ENCODE measurements at places on chromosomes 12 and 14.

DNA sequence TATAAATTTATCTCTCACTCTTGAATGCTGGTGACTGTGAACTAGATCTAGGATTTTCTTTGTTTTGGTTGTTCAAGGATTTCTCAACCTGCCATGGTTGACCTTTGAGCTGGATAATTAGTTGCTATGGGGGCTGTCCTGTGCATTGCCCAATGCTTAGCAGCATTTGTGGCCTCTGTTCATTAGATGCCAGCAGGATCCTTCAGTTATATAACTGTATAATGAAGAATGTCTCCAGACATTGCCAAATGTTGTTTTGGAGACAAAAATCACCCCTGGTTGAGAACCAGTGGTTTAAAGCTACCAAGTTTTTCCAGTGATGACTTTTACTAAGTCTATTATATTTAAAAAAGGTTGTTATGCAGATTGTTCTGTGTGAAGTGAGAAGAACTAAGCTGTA, 147.9 kb upstream of the STXBP6 start:
- DNase-seq: no peak

DNA sequence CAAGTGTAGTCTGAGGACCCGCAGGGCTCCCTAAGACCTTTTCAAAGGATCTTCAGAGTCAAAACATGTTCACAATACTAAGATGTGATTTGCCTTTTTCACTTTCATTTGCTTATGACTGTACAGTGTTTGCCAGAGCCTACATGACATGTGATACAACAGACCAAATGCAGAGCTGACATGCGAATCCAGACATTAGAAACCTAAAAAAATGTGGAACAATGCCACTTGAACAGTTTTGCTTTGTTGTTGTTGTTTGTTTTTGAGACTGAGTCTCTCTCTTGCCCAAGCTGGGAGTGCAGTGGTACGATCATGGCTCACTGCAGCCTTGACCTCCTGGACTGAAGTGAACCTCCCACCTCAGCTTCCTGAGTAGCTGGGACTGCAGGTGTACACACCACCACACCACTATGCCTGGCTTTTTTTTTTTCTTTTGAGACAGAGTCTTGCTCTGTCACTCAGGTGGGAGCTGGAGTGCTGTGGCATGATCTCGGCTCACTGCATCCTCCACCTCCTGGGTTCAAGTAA, 5.3 kb upstream of the RAB35 start:
- DNase-seq: no peak

GRCh38 chr12:110379631-110380030, 23.9 kb downstream of the ANAPC7 start:
- DNase-seq: no peak

DNA sequence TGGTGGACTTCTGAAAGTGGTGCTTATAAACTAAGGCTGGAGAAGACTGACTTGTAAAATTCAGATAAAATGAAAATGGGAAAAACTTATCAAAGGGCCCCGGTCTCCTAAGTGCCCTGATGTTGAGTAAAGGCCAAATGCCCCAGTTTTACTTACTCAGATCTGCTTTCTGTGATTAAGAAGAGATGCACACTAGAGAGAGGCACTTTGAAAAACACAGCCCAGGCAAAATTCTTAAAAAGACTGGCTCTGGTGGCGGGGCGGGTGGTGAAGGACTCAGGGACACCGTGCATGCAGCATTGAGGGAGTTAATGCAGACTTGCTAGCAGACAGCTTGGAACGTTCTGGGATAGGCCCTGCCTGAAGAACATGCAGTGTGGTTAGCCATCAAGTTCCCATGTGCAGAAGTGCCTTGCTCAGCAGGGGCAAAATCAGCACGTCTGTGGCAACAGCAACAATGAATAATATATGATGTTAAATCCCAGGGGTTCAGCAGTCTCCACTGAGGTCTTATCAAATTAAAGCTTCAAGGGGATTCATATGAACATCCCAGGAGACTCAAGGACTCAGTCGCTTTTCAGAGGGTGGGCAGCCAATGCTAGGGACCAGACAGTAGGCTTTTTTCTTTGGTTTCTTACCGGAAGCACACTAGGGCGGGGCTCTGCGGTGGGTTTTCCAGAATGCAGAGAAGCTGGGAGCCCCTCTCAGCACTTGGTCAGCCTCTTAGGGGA, 105.0 kb downstream of the DAD1 start:
- DNase-seq: no peak

DNA sequence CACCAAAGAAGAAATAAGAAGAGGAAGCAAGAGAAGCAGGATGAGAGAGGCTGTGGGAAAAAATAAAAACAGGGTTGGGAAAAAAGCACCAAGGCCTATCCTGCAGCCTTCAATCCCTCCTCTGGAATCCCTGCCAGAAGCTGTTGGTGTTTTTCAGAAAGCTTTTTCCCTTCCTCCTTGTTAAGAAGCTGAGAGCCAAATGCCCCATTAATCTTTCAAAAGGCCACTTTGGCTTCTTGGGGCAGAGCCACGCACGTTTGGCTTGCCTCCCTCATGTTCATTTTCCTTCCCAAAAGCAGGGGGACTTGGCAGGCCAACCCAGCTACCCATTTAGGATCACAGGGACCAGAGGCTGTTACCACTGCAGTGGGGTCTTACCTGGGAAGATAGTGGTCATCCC, 365.3 kb downstream of the NUAK1 start:
- DNase-seq: no peak

- no peak for DNase-seq
These were observed 8.4 kb upstream of the CIT start for GRCh38 chr12:119885549-119885948.

DNA sequence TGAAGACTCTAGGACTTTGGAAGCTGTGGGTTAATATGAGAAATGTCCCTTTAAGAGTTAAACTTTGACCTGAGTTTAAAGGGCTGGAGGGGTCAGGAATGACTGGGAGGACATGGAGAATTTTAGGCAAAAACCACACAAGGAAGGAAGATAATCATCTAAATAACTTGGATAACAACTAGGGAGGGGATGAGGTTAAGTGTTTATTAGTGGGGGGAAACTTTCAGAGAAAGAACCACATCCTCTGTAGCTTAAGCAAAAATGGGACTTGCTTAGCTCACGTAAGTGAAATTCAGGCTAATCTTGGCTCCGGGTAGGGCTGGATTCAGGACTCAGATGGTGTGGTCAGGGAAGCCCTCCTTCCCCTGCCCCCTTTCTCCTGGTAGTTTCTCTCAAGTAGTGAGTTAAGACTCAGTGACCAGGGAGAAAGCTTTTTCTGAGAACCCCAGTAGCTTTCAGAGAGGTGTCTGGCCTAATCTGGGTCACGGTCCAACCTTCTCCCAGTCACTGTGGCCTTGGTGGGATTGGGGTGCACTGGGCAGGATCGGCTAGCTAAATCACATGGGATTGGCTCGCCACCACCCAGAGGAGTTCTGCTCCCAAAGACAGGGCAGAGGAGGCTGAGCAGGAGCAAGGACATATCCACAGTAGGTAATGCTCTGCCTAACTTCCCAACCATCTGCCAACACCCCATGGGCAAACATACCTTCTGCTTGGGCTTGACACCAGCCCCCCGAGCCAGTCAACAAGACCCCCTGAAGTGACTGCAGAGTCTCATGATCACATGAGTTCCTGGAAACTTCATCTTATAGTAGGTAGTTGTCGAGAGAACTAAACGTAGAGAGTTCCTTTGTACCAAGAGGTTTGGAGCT, 52.8 kb downstream of the ARF6 start:
- no peak for DNase-seq

DNA sequence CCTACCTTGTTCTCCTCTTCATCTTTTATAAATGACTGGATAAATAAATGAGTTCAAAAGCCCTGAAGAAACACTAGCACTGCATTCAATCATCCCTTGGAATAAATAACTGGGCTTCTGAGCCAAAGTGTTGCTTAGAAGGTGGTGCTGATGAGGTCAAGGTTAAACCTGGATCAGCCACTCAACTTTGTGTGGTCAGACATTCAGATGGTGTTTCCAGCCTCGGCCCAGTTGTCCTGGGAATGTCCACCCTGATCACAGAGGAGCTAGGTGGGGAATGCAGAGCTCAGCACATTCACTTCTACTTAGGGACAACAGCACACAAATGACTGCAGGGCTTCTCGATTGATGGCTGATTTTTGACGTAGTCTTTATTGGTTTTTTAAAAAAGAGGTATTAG, 88.7 kb downstream of the SLC8A3 start:
- DNase-seq: no peak

GRCh38 chr12:132152411-132152821, 8.2 kb downstream of the NOC4L start:
- no peak for DNase-seq

DNA sequence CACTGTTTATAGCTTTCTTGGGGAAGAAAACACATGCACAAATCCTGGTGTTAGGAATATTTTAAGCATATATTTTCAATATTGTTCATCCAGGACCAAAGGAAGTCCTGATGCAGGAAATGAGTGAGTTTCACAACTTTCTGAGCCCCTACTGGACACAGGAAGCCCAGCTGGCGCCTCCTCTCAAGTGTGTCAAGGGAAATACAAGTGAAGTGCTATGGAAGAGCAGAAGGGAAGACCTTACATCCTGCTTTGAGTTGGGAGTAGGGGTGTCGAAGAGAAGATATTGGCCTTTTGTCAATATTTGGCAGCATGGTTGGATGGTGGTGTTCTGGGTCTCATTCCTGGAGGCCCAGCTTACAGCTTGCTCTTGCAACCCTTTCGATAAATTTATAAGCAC, 66.1 kb upstream of the ZDHHC17 start:
- no peak for DNase-seq

GRCh38 chr12:85683051-85683450, 153.2 kb downstream of the RASSF9 start:
- DNase-seq: no peak

GRCh38 chr14:92105073-92105892, 1.1 kb downstream of the ATXN3 start:
- DNase-seq: no peak

GRCh38 chr12:118840399-118840798, 140.9 kb upstream of the SRRM4 start:
- DNase-seq: no peak

- DNase-seq: no peak
These were observed 2.4 kb downstream of the AREL1 start for GRCh38 chr14:74710480-74710879.

- no peak for DNase-seq
These were observed 37.5 kb upstream of the CIT start for GRCh38 chr12:119914666-119915065.

GRCh38 chr12:120116441-120116791, at the start of gene RAB35:
Gene RAB35, minus strand, starts transcription at chr12:120116753. Its CDS starts 103 bp downstream, at chr12:120116650.
- DNase-seq: no peak

DNA sequence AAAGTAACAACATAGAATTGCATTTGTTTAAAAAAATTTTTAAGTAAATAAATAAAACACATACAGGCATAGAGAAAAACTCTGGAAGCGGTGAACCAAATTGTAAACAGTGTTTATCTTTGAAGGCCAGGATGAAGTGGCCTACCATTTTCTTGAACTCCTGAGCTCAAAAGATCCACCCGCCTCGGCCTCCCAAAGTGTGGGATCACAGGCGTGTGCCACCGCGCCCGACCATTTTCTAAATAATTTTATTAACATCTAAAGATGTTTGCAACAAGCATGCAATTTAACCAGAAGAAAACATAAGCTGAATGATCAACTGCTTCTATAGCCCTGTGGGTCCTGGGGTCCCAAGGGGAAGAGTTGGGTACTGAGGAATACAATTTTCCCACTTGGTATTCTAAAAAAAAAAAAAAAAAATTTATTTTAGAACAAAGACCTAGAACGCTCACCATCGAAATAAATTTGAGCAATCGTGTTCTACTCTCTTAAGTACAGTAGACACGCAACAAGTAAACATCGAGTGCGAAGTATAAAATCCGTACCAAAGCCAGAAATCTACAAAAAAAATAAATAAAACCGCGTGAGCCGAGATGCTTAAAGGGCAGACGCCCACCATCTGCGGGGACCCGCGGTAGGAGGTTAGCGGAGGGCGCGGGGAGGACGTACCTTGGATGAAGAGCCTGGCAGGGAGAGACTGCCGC, 484 bp downstream of the MIS18BP1 start:
- DNase-seq: no peak

DNA sequence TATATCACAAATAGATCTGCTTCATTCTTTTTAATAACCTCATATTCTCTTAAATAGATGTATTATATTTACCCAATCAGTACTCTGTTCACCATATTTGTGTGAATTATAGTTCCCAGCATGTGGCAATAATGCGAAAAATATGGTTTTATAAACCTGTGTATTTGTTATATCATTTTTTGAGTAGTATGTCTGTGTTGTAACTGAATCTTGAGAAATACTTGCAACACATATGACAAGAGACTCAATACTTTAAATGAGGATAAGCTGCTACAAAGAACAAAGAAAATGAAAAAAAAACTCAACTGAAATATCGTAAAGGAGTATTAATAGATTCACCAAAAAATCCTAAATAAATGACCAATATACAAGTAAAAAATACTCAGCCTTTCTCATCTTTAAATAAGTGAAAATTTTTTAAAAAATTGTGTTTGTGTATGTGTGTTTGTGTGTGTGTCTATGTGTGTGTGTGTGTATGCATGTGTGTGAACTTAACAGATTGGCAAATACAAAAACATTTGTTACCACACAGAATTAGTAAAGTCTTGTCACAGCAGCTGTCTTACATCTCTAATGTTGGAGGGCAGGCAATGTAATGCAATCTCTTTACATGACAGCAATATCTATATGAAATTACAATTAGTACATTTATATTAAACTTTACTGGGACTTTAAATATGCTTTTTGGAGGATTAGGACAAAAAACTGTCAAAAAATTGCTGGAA, 441.9 kb upstream of the MGAT4C start:
- no peak for DNase-seq

DNA sequence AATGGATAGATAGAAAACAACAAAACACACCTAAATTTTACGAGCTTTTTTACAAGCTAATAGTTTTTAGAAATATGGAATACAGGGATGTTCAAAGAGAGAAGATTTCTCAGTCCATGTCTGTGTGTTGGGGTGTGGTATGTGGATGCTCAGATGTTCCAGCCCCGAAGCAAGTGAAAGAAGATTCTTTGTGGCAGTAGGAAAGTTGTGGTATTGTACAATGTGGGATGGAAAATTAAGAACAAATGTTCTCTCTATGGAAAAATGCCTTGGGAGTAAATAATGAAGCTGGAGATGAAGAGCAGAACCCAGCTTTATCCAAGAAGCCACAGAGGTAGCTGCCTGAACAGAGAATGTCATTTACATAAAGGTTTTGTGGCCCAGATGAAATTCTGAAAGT, 150.3 kb upstream of the PRKD1 start:
- no peak for DNase-seq
